ENCODE measurements at places on chromosomes 5 and 9.

- no peak for DNase-seq
These were observed 191.6 kb downstream of the PLK2 start for GRCh38 chr5:58268268-58268667.

DNA sequence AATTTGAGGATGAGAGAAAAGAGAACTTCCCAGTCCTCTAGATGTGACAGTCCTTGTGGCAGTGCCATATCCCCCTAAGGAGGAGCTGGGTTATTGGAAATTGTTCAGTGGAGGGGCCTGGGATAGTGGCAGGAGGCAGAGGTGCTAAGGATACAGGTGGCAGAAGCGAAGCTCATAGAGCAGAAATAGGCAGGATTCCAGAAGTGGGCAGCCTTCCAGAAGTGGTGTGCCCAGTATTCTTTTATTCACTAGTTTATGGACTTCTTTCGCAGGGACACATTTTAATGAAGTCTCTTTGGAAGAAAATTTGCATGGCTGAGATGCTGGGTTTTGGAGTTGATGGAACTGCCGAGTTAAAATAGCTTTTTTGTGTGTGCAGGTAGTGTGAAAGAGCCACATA, 6.8 kb downstream of the PIK3R1 start:
- no peak for DNase-seq

DNA sequence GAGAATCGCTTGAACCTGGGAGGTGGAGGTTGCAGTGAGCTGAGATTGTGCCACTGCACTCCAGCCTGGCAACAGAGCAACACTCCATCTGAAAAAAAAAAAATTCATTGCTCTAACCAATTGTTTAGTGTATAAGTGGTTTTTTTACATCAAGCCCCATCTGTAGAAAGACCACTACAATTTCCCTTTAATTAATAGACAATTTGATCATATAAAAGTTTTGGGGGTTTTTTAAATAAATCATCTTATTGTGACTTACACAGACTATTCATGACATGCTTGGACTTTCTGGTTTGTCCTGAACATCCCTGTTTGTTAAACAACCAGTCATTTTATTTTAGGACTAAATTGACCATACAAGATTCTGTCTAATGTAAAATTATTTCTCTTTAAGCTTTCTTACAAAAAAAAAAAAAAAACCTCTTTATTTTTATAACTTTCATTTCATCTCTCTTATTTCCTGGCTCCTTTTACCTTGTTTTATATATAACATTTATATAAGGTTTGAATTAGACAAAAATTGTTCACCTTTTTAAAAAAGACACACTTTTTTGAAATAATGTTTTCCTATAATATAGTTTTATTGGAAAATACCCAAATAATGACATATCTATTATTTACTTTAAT, 9.8 kb upstream of the FANCC start:
- DNase-seq: no peak

DNA sequence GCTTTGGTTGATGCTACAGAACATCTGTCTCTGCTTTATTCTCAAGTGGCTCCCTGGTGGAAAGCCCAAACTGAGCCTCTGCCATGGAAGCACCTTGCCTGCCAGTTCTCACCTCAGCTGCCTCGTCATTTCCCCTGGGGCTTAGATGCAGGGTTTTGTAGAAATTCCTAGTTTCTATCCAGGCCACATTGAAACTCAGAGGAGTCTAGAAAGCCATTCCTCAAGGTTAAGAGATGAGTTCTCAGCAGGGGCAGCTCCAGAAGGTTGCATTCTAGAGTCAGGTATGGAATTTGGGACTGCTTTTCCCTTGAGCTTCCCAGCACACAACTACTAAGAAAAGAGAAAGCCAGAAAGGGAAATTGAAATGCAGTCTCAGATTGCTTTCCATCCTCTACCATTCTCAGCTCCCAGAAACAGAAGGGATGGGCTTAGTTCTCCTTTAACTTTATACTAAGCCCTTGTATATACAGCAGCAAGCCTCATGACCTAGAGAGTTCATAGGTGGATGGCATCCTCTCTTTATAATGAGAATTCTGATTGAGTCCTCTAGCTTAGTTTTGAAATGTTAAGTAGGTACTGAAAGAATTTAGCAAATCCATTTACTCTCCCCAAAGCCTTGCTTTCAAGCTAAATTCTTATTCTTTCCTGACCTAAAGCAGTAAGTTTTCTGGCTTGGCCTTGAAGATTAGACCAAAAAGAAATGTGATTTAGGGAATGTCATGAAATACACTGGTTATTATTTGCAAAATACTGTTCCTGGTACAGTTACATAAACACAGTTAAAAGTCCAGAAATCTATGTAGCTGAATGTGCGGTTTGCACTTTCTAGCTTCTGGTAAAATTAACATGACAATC, 66.0 kb upstream of the MEF2C start:
- peak; percentile 35 for DNase-seq

- DNase-seq: no peak
These were observed 26.2 kb downstream of the RAD23B start for GRCh38 chr9:107309271-107309670.

GRCh38 chr9:109789556-109789955, 9.6 kb downstream of the PALM2AKAP2 start:
- no peak for DNase-seq

DNA sequence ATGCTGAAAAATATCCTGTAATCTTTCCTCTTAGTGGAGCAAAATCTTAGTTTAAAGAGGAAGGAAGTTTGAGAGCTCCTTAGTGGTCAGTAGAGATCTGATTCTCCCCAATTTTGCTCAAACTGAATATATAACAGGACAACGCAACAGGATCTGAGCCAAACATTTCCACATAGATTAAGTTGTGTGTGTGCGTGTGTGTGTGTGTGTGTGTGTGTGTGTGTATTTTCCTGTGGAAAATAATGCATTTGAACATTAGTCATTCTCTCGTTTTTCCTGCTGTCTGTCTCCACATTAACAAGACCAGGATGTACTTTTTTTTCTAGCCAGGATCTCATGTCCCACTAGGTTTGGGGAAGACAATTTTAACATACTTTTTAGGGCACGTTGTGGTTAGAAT, 312.1 kb upstream of the CDH18 start:
- no peak for DNase-seq

GRCh38 chr9:69963803-69964202, 79.8 kb upstream of the MAMDC2 start:
- DNase-seq: no peak

DNA sequence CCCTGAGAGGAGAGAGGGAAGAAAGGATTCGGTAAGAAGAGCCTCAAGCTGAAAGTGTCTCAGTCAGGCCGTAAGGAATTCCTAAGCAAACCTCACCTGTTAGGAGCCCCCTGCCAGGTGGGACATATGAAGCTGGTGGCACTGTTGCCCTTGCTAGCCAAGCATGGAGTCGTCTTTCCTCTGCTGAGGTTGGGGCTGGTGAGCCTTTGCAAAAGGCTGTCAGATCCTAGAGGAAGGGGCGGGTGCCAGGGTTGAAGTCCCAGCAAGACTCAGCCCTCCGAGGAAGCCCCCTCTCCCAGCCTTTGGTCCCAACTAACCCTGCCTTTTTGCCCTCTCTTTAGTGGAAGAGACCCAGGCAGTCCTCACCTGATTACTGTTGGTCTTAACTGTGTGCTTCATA, 5.5 kb upstream of the SMIM32 start:
- no peak for DNase-seq

GRCh38 chr5:56818450-56819037, 3.2 kb downstream of the MAP3K1 start:
- DNase-seq: no peak

DNA sequence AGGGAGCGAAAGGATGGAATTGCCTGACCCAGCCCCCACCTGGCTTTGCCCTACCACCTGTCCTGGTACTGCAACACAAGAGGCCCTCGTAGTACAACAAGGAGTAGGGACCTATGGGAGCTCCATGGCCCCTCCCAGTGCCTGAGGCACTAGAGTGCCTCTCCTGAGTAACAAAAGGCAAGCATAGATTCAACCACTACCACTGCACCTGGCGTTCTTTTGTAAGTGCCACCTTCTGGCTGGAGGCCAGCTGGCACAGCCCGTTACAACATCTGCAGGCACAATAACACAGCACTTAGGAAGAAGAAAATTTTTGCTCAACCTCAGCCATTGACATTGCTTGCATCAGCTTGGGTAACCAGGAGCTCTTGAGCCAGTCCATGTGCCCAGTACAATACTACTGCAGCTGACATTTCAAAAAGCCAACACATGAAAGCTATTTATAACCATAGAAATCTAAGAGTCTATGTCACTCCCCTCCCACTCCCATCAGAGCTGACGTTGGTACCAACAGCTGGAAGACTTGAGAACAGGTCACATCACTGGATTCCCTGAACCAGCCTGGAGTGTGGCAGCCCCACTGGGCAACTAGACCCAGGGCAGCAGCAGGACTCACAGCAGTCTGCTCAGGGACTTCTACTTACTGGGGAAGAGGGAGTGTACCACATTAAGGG, 17.7 kb upstream of the FAM174A start:
- peak; percentile 89 for DNase-seq

GRCh38 chr9:38362852-38363588, 29.5 kb upstream of the ALDH1B1 start:
- DNase-seq: peak; percentile 89

DNA sequence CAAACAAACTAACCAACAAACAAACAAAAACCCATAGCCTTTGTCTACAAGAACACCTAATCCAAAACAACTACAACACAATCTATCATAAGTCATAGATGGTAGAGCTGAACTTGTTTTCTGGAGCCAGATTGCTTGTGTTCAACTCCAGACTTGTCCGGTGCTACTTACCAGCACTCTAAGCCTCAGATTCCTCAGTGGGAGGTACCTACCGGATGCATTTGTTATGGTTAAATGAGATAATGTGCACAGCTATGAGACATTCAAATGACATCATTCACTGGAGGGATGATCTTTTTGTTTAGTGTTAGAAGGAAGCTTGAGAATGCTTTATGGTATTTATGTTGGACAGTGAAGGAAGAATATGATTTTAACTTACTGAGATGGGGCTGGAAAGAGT, 592.9 kb upstream of the C9orf72 start:
- no peak for DNase-seq

DNA sequence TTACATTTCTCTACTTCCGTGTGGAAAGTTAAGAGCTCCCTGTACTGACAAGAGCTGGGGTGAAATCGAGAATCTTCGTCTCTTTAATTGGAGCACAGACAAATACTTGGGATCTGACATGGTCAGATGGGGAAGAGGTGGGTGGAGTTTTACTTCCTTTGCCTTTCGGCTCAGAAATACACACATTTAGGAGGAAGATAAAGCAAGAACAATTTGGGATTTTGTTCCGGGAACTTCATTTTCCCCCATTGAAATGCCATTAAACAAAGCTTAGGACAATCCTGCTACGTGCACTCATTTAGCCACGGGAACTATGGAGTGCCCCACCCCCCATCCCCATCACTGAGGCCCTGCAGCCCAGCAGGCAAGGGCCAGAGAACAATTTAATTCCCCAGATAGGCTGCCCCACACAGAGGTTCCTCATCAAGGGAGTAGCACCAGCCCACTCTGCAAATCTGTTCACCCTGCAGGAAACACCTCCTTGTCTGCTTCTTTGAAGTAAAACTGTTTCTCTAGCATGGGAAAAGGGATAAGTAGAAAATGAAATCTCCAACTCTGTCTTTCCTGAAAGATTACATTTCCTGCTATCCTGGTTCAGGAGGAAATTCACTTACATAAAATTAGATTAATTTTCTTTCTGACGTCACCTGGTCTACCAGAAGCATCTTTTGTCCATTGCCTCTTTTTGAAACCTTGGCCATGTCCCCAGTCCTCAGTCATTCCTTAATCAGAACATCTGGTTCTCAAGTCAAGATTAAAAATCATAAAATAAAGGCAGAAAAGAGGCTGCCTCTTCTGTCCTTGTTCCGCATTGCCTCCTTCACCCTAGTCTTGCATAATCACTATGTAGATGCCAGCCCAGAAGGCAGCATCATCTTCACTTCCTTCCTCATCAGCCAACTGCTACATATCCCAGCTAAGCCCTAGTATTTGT, 206.4 kb downstream of the ENC1 start:
- no peak for DNase-seq

GRCh38 chr5:159849437-159850083, 66.7 kb upstream of the ADRA1B start:
- DNase-seq: no peak

DNA sequence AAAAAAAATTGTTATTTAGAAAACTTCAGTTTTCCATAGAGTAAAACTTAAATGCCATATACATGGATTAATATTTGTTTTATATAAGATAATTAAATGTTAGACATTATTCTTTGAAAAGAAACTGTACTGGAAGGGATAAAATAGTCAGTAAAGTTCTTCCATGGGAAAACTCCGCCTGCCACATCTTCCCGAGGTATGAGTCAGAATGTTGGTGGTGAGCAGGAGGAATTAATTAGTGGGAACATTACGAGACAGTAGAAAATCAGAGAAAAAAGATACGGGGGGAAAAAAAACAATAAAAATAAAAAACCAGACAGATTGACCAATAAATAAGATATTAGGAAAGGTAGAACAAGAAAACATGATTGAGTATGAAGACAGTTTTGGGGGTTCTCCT, 930.3 kb upstream of the C9orf72 start:
- DNase-seq: no peak

GRCh38 chr9:136886610-136887597, 588 bp downstream of the TRAF2 start:
- DNase-seq: no peak

DNA sequence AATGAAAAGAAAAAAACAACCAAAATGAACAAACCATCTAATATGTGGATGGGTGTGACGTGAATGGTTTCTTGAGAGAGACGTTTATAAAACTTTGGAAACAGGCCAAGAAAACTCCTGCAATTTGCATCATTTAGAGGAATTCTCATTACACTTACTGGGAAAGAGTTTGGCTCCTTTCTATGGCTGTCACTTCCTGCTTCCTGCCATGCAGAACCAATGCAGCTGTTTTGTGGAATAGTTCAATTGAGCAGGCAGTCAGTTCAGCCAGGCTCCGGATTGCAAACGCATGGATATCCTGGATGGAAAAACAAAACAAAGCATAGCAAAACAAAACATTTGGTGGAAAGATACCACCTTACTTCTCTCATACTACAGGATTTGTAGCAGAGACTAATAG, 36.6 kb downstream of the FAM114A2 start:
- no peak for DNase-seq

- DNase-seq: peak; percentile 85
These were observed 55.4 kb downstream of the STK32A start for GRCh38 chr5:147290261-147290660.

- DNase-seq: no peak
These were observed at the start of gene PRLR for GRCh38 chr5:35230038-35230611. PRLR (minus strand) TSS chr5:35230487; CDS start chr5:35089620, 140,867 bp downstream.
